ENCODE measurements at places on chromosomes 5 and 9.

DNA sequence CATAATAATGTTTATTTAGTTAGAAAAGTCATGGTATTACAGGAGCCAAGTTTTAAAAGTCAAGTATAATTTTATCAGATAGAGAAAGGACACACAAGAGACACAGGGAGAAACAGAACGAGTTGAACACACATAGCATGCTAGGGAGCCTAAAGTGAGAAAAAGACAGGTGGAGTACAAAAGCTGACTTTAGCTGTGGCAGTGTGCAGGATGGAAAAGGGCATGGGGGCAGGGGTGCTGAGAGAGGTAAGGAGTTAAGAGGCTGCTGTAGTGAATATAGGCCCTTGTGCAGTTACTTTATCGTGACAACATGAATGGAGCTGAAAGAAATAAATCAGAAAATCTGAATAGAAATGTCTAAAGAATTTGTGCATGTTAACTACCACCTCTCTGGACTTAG is 18.0 kb downstream of the HMGCS1 start:
- no peak for DNase-seq

GRCh38 chr5:28896949-28897348 is 1858.6 kb upstream of the CDH9 start:
- DNase-seq: no peak

GRCh38 chr5:79689541-79690466 is at the start of gene CMYA5:
CMYA5 (plus strand) TSS chr5:79689836; CDS start chr5:79689908, 72 bp downstream.
- DNase-seq: no peak

GRCh38 chr5:174090129-174090528 is 44.6 kb downstream of the NSG2 start:
- DNase-seq: no peak
